ENCODE measurements at places on chromosomes 3 and 15.

- no peak for DNase-seq
Observed at GRCh38 chr15:35723852-35724251, 177.9 kb upstream of the DPH6 start.

DNA sequence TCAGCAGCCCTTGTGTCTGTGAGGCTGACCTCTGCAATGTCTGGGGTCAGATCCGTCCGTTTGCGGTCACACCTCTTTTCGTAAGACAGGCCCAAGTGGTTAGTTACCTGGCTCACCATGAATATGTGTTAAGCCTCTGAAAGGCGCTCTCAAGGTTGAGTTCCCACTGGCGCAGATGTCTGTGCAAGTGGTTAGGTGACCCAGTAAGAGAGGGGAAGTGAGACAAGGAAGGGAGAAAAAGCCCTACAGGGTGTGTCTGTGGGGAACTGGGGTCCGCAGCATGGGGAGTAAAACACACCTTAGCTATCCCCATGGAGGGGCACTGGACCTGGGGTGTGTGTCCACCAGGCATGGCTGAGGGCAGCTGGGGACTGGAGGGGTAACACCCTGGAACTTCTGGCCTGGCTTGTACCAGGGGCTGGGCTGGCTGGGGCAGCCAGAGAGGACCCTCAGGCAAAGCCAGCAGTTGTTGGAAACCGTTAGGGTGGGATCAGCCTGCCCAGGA lies 391.6 kb upstream of the PROK2 start:
- no peak for DNase-seq

DNA sequence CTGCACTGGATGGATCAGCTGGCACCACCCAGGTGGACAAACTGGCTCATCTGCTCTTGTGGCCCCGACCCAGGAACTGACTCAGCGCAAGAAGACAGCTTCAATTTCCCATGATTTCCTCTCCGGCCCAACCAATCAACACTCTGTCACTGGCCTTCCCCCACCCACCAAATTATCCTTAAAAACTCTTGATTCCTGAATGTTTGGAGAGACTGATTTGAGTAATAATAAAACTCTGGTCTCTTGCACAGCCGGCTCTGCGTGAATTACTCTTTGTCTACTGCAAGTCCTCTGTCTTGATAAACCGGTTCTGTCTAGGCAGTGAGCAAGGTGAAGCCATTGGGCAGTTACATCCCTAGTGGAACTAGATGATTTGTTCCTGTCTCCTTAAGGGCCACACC lies 16.1 kb downstream of the BDH1 start:
- DNase-seq: no peak

- DNase-seq: no peak
Observed at GRCh38 chr15:42384597-42384996, 25.3 kb downstream of the CAPN3 start.

GRCh38 chr3:122962149-122962548 lies 65.4 kb downstream of the SEMA5B start:
- no peak for DNase-seq

DNA sequence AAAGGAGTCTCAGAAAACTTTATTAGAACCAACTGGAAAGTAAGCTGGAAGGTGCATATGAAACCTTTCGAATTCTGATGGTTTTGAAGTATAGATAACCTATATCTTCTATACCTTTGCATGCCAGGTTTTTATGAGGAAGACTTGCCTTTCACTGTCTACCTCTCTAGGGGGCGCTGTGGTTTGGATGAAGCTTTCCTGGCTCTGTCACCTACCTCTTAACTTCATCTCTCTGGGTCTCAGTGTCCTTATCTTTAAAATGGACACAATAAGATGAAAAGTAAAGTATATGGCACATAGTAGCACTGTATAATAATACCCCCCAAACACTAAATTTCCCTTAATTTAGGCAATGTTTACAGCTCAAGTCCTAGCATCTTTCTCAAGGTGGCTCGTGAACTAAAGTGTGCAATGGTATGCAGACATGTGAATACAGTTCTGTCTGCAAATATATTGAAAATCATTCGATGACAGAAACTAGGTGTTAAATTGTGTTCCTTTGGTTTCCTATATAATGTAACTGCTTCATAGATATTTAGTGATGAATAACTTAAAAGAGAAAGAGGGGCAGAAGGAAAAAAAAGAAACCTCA lies 314.3 kb downstream of the CHST2 start:
- no peak for DNase-seq

DNA sequence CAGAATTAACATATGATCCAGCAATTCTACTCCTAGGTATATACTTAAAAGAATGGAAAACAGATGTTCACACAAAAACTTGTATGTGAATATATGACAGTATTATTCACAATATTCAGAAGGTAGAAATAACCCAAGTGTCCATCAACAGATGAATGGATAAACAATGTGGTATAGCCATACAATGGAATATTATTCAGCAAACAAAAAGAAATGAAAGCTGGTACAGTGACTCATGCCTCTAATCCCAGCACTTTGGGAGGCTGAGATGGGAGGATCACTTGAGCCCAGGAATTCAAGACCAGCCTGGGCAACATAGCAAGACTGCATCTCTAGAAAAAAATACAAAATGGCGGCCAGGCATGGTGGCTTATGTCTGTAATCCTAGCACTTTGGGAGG lies 129.4 kb downstream of the RBPMS2 start:
- DNase-seq: no peak

DNA sequence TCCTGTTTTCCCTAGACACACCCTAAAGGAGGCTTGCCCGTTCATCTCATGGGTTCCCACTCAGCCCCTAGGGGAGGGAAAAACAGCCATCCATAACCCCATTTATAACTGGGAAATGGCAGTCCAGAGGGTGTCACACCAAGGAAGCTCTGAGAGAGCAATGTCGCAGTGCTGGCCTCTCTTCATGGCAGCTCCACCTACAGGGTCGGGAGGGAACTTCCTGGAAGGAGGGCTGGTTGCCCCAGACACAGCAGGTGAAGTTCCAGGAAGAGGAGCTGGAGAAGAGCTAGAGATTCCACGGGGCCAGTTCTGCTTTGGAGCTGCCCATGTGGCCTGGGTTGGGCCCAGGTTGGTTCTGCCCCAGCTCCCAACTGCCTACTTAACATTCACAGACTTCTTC lies 22.3 kb upstream of the LINGO1 start:
- no peak for DNase-seq

DNA sequence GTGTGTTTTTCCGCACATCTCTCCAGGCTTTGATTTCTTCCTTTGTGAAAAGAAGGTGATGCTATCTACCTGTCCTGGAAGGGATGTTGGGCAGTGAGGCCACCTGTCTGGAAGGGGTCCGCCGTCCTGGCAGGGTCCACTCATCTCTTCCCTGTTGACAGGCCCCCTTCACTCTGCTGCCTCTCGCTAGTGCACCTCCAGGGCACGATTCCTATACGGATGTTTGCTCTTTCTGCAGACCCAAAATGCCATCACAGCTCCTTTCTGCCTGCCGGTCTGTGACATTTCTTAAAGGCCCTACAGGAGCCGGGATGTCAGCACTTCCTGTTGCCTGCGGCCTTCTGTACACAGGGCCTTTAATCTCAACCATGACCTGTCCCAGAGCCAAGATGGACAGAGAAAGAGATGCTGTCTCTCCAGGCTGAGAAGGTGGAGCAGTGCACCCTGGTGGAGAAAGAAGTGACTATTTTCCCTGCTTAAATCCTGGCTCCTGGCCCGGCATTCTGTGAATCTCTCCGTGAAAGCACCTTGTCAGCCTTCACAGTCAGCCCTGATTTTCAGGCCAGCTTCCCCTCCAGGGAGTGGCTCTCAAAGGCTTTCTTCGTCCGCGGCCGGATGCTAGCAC lies 7.4 kb downstream of the FAM3D start:
- DNase-seq: no peak

DNA sequence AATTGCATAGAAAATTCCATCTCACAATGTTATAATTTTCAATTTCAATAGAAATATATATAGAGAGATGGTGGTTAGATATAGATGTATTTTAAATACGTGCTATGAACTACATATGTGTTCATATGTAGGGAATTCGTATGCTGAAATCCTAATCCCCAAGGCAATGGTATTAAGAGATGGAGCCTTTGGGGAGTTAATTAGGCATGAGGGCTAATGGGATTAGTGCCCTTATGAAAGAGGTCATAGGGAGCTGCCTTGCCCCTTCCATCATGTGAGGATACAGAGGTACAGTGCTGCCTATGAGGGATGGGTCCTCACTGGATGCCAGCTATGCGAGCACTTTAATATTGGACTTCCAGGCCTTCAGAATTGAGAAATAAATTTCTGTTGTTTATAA lies 79.6 kb upstream of the CCDC54 start:
- DNase-seq: no peak

DNA sequence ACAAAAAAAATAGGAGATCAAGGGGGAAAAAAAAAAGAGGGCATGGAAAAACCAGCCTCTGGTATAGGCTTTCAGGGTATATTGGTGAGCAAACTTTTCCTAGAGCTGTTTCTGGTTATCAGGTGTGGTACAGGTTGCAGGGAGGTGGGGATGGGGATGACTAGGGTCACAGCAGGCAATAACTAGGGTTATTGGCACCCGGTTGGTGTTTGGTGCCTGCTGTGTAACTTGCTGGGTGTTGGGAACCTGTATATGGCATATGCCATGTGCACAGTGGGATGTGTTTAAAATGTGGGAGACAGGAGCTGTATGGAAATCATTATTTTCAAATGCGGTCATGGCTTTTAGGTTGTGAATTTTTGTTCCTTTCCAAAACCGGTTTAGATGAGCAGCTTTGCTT lies 119.2 kb downstream of the PTPRG start:
- no peak for DNase-seq

GRCh38 chr3:119700269-119700919 lies 2.4 kb upstream of the CFAP91 start:
- DNase-seq: peak; percentile 19

DNA sequence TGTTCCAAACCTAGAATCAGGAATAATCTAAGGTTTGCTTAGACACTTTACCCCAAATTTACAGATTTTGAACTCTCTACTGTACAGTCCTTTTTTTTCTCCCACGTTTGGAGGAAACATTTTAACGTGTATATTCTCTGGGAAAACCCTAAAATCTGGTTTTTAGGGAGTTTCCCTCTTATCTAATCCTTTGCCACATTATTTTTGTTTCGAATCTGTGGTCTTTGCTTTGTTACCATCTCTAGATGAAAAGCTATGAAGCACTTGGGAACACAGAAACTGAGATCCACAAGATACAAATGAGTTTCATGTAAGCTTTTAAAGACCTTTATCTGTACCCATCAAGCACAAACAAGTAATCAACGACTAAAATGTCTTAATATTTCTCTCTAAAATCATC lies 41.3 kb downstream of the PLD1 start:
- no peak for DNase-seq

- DNase-seq: no peak
Observed at GRCh38 chr3:9179826-9180763, 69.4 kb downstream of the SRGAP3 start.

DNA sequence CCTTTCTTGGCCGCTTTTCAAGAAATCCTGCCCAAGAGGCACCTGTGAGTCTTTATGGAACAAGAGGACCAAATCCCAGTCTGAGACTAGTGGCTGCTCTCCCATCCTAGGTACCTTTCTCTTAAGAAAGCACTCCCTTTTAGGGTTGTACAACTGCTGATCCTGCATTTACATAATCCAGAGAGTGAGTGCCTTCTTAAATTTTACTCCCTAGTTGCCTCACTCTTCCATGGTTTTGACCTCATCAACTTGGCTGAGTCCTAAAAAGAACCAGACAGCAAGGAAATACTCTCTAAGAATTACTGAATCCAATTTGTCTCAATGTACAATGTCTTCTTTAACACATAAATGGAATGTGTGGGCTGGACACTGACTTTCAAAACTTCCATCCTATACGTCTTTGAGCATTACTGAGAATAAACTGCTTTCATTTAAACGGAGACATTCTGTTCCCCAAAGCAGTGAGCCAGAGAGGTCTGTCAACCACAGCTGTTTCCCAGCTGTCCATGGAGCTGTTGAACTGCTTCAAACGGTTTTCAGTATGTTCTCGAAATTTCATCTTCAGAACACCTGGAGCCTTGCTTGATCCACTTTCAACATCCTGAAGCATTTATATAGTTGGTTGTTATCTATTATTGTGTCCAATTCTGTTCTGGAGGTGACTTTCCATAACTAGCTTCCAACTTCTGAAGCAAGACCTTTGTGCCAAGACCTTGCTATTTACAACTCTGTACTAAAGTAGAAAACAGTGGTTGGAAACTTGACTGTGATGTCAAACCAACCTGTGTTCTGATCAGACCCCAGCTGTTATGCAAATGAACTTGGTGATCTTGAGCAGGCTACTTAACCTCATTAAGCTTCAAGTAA lies 179.1 kb downstream of the SLC9A9 start:
- no peak for DNase-seq

DNA sequence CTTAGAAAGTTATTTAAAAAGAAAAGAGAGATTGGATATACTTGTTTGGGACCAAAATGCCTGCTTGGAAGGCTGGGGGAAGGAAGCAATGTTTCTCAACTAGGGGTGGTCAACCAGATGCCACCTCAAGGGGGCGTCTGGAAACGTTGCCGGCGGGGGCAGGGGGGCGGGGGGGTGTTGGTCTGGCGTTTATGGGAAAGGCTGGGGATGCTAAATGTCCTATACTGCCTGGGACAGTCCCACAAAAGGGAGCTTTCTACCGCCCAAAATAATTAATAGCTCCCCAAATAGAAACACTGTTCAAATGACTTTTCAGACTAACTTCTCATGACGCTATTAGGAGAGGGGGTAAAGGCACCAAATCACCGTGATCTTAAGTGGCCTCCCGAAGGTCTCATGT lies 2.2 kb downstream of the POLG start:
- no peak for DNase-seq

- DNase-seq: no peak
Observed at GRCh38 chr15:91422797-91423196, 322.7 kb downstream of the SV2B start.

DNA sequence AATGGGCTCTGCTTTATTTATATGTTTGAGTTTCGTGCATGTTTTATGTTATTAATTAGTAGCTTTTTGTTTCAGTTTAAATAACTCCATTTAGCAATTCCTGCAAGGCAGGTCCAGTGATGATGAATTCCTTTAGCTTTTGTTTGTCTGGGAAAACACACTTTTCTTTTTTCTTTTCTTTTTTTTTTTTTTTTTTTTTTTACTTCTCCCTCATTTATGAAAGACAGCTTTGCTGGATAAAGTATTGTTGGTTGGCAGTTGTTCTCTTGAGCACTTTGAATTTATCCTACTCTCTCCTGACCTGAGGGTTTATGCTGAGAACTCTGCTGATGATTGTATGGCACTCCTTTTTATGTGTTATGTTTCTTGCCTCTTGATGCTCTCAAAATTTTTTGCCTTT lies 35.7 kb downstream of the TMEM39A start:
- DNase-seq: no peak

GRCh38 chr3:58640700-58641372 lies 25.7 kb downstream of the FAM3D start:
- peak; percentile 53 for DNase-seq

Data from stimulated activated CD4-positive, alpha-beta T cell treated with anti-CD3 and anti-CD28 coated beads, Interleukin-15, amount 100 ng/mL, for 48 hours (primary cell).